ENCODE measurements at places on chromosomes 7 and 10.

- DNase-seq, result no peak
Measured at GRCh38 chr10:113493882-113494301, 59.0 kb upstream of the HABP2 start.

DNA sequence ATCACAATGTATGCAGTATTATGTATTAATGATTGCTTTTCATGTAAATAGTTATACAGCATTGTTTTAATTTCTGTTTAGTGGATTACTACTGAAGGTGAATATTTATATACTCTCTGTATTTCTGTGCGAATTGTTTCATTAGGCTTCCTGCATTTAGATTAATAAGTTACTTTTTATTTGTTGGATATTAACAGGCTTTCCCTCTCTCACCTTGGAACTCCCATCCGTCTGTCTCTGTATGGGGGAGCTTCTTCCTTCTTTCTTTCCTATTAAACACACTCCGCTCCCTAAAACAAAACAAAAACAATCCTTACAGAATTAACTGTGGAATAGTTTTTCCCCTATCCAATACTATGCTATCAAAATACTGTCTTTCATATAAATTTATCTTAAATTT lies 205.1 kb downstream of the CACNB2 start:
- no peak for DNase-seq

DNA sequence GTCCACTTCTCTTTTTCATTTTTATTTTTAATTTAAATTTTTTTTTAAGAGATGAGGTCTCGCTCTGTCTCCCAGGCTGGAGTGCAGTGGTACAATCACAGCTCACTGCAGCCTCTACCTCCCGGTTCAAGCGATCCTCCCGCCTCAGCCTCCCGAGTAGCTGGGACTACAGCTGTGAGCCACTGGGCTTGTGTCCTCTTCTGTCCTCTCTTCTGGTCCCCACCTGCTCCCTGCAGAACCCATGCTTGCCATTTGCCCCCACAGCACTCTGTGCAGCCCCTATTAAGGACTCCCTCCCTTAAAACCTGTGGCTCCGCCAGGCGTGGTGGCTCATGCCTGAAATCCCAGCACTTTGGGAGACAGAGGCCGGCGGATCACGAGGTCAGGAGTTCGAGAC lies 9.1 kb upstream of the FZD9 start:
- DNase-seq, result no peak

DNA sequence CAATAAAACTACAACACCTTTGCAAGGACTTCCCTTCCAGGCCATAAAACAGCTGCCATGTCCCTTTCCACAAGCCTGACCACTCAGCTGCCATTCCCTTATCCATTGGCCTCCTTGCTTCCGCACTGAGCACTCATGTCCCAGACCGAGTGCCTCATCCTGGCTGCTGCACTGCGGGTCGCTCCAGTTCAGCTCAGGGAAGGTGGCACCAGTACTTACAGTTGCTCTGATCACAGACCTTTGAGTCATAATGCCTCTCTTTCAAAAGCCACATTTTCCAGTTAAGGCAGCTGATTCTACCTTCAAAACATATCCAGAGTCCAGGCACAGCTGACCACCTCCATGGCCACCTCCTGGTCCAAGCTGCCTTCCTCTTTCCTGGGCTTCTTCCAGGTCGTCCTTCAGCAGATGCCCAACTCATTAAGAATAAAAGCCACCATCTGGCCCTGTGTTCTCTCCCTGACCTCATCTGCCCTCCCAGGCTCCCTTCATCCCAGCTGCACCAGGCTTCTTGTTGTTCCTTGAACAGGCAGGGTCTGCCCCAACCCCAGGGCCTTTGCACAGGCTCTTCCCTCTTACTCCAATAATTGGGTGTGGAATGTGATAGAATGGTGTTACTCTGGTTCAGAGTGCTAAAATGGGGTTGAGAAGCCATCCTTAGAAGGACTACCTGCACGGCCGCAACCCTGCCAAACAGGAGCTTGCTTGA lies 64.5 kb downstream of the RAMP3 start:
- no peak for DNase-seq

- no peak for DNase-seq
Measured at GRCh38 chr7:81068-81925, 111.1 kb upstream of the FAM20C start.

DNA sequence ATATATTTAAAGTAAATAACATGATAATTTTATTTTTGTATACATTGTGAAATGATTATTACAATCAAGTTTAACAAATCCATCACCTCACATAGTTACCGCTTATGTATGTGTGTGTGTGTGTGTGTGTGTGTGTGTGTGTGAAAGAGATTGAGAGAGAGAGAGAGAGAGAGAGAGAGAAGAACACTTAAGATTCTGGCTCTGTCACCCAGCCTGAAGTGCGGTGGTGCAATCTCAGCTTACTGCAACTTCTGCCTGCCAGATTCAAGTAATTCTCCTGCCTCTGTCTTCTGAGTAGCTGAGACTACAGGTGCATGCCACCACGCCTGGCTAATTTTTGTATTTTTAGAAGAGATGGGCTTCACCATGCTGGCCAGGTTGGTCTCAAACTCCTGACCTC lies 17.8 kb downstream of the LYZL1 start:
- DNase-seq, result no peak

DNA sequence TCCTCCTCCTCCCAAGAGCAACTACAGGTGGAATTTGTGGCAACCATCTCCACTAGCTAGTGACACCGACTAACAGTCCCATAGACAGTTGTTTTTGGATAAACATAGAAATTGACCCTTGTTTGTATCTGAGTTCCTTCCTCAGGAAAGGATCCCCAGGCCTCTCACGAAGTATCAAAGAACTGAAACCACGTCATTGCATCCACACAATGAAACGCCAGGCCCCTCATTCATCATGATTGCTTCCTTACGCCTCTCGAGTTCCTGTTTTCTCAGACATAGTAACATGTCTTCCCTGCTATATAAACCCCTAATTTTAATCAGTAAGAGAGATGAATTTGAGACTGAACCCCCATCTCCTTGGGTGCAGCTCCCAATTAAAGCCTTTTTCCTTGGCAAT lies 18.1 kb downstream of the SLC35G1 start:
- DNase-seq, result no peak

DNA sequence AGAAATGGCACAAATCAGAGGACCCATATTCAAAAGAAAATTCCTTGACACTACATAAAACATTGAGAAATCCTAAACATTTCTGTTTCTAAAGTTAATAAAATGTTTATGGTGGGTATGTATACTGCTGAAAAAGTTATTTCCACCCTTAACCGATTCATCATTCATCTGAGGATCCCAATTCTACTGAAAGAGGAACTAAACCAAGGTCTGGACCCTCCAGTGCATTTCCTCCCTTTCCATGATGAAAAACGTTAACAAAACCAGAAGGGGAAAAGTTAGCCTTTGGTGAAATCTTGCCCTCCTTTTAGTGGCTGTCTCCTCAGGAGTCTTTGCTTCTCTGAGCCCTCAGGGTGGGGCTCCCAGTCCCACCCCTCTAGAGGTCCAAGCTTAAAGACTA lies 144.5 kb upstream of the ASAH2 start:
- DNase-seq, result no peak

GRCh38 chr7:150311711-150312110 lies 11.4 kb upstream of the LRRC61 start:
- no peak for DNase-seq

- no peak for DNase-seq
Measured at GRCh38 chr7:27364344-27364758, 121.7 kb downstream of the EVX1 start.

DNA sequence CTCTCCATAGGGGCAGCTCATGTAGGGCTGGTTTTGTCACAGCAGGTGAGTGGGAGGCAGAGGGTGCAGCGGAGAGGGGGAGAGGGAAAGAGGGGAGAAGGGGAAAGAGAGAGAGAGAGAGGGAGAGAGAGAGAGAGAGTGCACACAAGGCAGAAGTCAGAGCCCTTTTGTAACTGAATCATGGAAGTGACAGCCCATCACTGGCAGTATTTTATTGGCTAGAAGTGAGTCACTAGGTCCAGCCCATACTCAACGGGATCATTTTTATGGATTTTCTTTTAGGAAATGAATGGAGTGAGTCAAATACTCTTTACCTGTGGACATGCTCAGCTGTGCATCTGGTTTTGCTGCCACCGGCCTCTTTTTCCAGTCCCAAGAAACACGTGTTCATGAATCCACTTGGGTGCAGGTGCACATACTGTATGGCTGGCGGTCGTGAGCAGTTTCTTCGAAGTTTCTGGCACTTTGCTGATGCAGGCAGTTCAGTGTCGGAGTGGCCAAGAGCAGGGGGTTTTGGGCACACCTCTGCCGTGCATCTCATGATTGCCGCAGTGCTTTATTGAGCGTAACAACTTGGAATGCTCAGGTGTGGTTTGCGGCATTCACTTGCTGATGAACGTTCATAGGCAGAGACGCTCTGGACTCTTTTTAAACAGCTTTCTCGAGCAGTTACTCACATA lies 40.3 kb downstream of the DOCK1 start:
- DNase-seq, result no peak

DNA sequence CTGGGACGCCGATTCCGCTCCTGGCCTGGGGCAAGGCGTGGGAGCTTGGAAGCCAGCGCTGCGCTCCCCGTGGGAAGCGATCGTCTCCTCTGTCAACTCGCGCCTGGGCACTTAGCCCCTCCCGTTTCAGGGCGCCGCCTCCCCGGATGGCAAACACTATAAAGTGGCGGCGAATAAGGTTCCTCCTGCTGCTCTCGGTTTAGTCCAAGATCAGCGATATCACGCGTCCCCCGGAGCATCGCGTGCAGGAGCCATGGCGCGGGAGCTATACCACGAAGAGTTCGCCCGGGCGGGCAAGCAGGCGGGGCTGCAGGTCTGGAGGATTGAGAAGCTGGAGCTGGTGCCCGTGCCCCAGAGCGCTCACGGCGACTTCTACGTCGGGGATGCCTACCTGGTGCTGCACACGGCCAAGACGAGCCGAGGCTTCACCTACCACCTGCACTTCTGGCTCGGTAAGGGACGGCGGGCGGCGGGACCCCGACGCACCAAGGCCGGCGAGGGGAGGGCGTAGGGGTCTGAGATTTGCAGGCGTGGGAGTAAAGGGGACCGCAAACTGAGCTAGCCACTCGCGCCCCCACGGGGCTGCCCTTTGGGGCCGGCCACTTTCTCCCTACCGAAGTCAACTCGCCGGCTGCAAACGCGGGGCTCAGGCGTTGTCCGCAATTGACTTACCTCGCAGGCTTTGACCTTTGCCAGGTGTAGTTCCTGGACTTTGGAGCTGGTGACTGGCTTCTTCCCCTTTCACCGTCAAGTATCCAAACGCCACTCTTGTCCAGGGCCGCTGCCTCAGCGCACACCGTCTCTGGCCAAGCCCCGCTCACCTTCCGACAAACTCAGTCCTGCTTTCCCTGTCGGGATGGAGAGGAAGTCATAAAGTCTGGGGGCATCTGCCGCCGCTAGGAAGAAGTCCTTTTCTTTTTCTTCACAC lies at the start of gene SCIN:
TSS of gene SCIN (plus strand) at position 187 of the 928 bp plus-strand sequence. CDS start at position 254, 67 bp downstream.
- DNase-seq, result peak; percentile 55

DNA sequence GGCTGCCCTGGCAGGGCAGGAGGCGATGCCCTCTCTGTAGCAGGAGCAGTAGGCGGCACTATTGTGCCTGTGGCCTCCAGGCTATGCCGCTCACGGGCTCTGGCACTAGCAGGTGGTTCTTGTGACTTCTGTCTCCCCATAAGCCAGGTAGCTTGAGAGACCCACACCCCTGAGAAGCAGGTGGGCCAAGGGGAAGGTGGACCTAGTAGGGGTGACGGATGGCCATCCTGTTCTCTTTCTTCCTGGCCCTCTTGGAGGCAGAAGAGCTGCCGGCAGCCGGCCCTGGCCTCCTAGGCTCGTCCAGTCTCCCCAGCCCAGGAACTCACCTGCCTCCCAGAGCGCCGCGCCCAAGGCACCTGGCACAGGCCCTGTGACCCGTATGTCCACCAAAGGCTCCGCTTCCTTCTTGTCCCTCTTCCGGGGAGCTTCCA lies 15.4 kb downstream of the MMRN2 start:
- no peak for DNase-seq

Measured in NCI-H774 (cell line).